ENCODE measurements at places on chromosomes 12 and 14.

DNA sequence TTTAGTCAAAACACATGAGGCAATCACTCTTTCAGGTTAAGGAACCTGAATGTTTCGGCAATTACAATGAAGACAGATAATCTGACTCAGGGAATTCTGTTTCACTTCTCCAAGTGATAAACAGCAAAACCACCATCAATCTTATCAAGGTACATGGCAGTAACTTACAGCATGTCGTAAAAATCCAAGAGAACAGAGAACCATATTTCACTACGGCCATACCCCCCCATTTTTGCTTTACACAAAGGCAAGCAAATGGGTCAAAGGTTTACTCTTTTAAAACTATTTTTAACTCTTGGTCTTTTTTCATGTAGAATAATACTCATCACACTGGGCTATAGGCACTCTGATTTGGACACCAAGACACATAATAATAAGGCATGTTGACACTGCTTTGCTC, 102.4 kb downstream of the PPM1H start:
- DNase-seq: no peak

DNA sequence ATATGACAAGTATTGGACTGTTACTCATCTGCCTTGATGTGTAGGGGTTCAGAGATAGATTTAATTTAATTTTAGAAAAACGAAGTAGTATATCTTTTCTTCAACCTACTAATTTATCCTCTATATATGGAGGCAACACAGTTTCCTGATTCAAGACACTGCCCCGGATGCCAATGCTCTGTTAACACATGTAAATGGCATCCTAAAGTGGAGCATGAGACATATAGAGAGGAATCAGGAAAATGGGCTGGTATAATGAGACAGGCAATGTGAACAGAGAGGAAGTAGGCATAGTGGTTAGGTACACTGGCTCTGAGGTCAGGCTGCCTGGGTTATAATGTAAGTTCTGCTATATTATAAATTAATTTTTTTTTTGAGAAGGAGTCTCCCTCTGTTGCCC, 85.6 kb downstream of the OTOGL start:
- no peak for DNase-seq

- DNase-seq: no peak
These were observed 2.4 kb upstream of the A2M start for GRCh38 chr12:9118158-9118557.

- no peak for DNase-seq
These were observed 9.0 kb upstream of the DCN start for GRCh38 chr12:91191513-91192111.

DNA sequence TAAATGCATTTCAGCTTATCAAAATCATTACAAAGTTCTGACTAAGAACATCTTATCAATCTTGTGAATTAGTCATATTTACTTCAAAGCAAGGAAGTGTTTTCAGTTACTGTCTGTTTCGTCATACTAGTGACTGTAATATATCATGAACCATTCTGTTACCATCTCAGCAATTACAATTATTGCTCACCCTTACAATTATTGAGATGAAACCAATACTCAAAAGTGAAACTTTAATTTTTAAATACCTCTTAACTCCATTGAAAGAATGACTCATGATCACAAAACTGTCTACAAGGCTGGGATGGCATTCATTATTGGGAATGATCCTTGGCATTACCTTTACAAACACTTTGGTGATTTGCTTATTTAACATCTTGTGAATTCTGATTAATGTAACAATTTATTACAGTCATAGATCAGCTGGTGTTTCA, 90.3 kb downstream of the RPS6KA5 start:
- no peak for DNase-seq

GRCh38 chr12:105705765-105706164, 375.3 kb downstream of the C12orf75 start:
- DNase-seq: no peak

DNA sequence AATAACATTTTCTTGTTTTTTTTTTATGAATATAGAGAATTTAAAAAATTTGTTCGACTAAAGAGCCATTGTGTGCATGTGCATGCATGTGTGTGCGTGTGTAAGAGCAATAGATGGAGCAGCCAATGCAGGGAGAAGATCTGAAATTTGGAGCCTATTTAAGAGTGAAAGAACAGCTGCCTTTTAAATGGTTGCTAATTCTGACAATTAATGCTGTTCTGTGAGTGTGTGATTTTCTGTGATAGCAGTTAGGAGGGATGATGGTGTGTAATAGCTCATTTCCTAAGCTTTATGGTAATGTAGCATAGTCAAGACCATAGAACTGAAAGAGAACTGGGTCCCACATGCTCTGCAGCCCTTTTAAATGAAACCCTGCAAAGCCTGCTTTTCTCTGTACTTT, 137.9 kb downstream of the NRXN3 start:
- DNase-seq: peak; percentile 76
